ENCODE measurements at places on chromosomes 7 and 10. TPM values are rescaled to one million over a fixed set of nuclear protein-coding genes. Genes with fewer than 3 reads are reported as not detected.

GRCh38 chr10:121846555-121846954 is 81.3 kb downstream of the ATE1 start:
- no peaks in the 10 kb centered on the region for H3K27me3 ChIP-seq
- DNase-seq, result no peak
- no peak overlapping the region for H3K4me3 ChIP-seq

GRCh38 chr7:81816312-81816711 is 46.5 kb upstream of the HGF start:
- H3K4me3 ChIP-seq, result no peak overlapping the region
- no peaks in the 10 kb centered on the region for H3K4me1 ChIP-seq
- no peak overlapping the region for H3K27ac ChIP-seq
- no peak for DNase-seq
- no peaks in the 10 kb centered on the region for H3K36me3 ChIP-seq
- H3K27me3 ChIP-seq, result no peaks in the 10 kb centered on the region

GRCh38 chr10:25017154-25017590 is 760 bp downstream of the THNSL1 start:
- peak overlapping the region; percentile 30 for H3K4me3 ChIP-seq
- H3K27ac ChIP-seq, result peak overlapping the region; percentile 85
- H3K36me3 ChIP-seq, result no peaks in the 10 kb centered on the region
- peak; percentile 35 for DNase-seq
- H3K4me1 ChIP-seq, result peaks cover 22% of the 10 kb centered on the region

GRCh38 chr7:48192996-48193395 is 21.7 kb downstream of the ABCA13 start:
- no peak overlapping the region for H3K27ac ChIP-seq
- no peak for DNase-seq
- no peaks in the 10 kb centered on the region for H3K36me3 ChIP-seq
- H3K4me1 ChIP-seq, result no peaks in the 10 kb centered on the region

Gene TMEM26
- total RNA-seq, result not detected

Data from CD4-positive, alpha-beta memory T cell (primary cell).